ENCODE measurements at places on chromosomes 7 and 10.

DNA sequence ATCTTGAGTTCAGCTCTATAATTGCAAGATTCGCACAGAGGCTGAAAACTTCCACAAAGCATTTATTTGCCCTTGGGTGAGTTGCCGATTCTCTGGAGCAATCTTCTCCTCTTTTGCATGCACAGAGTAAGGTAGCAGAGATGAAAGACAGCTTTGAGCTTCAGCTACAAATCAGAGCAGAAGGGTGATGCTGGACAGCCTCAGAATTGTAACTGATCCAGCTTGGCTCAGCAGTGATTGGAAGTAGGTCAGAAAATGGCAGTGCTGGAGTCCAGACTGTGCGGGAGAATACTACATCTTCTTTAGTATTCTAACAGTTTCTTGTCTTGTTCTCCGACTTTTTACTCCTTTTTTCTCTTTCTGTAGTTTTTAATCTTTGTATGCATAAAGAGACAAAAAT is 55.4 kb upstream of the CDC14C start:
- no peak for DNase-seq

DNA sequence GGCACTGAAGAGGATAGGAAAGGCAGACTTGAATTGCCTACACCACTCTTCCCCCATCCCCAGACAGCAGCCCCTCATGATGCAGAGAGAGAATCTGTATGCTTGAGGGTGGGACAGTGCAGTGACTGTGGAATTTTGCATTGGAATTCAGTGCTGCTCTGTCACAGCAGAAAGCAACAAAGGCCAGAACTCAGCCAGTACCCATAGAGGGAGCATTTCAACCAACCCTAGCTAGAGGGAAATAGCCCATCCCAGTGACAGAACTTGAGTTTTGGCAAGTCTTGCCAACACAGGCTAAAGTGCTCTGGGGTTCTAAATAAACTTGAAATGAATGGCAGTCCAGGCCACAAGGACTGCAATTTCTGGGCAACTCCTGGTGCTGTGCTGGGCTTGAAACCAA is 80.4 kb downstream of the TES start:
- no peak for DNase-seq

GRCh38 chr10:102948786-102949185 is 30.7 kb downstream of the CNNM2 start:
- no peak for DNase-seq

GRCh38 chr7:45140827-45141226 is 16.8 kb upstream of the RAMP3 start:
- DNase-seq = no peak

- no peak for DNase-seq
These were observed 22.4 kb upstream of the SEMA3C start for GRCh38 chr7:80941208-80941758.

DNA sequence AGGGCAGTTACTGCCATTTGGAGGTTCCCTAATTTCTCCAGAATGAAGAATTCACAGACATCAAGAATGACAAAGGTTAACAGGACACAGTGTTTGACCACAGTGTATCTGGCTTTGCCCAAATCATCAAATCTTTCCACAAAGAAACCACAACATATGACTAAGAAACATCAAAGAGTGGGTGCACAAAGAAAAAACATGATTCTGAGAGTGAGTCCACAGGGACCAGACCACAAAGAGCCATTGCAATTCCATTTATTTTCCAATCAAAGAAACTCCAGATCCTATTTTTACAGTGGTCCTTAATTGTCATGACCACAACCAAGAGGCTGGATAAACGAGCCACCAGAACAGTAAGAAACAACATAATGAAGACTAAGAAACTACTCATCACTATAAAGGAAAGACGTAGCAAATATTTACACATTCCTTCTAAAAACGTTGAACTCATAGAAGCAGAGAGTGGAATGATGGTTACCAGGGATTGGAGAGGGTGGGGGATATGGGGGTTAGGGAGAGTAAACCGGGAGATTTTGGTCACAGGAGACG is 286.5 kb downstream of the DOCK4 start:
- DNase-seq = no peak

- no peak for DNase-seq
These were observed 11.6 kb downstream of the LBX1 start for GRCh38 chr10:101217450-101218281.

GRCh38 chr10:34444223-34445183 is 370.6 kb downstream of the PARD3 start:
- DNase-seq = no peak

GRCh38 chr7:142529591-142529990 is 219.7 kb upstream of the PRSS1 start:
- DNase-seq = no peak

GRCh38 chr7:105875505-105875904 is 894 bp downstream of the ATXN7L1 start:
- no peak for DNase-seq

- no peak for DNase-seq
These were observed 368.4 kb downstream of the ARL4A start for GRCh38 chr7:13055732-13056368.

Measured in stimulated activated CD8-positive, alpha-beta memory T cell treated with anti-CD3 and anti-CD28 coated beads, Interleukin-12 subunit alpha, Interleukin-12 subunit beta, amount 100 ng/mL, for 4 hours (primary cell).